Panc1 (cell line): ENCODE measurements at places on chromosomes 1 and 21.

- no peak for DNase-seq
Measured at GRCh38 chr21:28775071-28775470, 217.6 kb downstream of the LTN1 start.

GRCh38 chr1:157325220-157325619 lies 187.0 kb upstream of the ETV3 start:
- no peak for DNase-seq

DNA sequence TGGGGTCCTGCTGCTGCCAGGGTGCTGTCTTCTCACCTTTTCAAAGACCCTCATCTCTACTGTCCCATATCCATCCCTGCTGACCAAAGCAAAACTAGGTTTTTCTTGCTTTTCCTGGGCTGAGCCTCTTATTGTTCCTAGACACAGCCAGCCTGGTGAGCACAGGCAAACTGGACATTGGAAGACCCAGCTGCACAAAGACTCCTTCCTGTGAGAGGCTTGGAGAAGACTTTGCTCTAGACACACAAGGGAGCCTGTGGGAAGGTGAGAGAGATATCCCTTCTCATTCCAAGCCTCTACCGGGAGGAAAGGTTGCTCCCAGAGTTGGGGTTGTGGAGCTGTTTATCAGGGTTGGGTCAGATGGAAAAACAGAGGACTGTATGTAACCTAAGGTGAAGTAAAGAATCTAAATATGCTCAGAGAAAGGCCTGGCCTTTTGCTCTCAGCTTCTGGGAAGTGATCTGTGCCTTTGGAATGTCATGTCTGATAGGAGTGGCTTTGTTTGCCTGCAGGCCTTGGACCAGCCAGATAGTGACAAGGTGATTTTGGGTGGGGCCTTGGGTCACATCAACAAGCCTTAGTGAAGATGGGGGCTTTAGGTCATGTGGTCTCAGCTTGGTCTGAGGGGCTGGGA lies 87.6 kb upstream of the RUNX1 start:
- no peak for DNase-seq

DNA sequence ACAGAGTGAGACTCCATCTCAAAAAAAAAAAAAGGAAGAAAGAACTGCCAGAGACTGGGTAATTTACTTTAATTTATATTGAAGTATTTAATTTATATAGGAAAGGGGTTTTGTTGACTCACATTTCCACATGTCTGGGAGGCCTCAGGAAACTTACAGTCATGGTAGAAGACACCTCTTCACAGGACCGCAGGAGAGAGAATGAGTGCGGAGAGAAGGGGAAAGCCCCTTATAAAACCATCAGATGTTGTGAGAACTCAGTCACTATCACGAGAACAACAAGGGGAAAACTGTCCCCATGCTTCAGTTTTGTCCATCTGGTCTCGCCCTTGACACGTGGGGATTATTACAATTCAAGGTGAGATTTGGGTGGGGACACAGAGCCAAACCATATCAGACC lies 25.8 kb upstream of the PPP1R8 start:
- DNase-seq: no peak

DNA sequence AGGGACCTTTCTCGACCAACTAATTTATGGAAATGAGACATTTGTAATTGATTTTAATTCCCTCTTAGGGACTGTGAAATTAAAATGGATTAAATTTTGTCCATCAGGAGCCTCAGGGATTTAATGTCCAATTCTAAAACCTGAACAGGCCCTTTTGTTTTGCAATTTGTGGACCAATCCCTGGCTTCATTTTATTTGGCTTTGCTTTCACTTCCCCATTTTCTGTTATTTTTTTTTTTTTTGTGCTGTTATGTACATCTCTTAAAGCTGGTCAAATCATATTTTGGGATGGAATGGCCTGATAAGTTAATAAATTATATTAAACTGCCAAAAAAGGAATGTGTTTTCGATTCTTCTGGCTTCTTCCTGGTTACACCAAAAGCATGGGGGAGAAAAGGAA lies 28.9 kb downstream of the ZSCAN20 start:
- DNase-seq: no peak

- no peak for DNase-seq
Measured at GRCh38 chr1:100353071-100353801, 930 bp downstream of the CDC14A start.

- no peak for DNase-seq
Measured at GRCh38 chr1:25649505-25650288, 33.1 kb downstream of the MAN1C1 start.

- DNase-seq: peak; percentile 54
Measured at GRCh38 chr1:10779201-10779600, 17.2 kb downstream of the CASZ1 start.

- no peak for DNase-seq
Measured at GRCh38 chr1:215845234-215845891, 278.3 kb downstream of the KCTD3 start.

- DNase-seq: no peak
Measured at GRCh38 chr1:177065430-177065829, 99.1 kb downstream of the ASTN1 start.

DNA sequence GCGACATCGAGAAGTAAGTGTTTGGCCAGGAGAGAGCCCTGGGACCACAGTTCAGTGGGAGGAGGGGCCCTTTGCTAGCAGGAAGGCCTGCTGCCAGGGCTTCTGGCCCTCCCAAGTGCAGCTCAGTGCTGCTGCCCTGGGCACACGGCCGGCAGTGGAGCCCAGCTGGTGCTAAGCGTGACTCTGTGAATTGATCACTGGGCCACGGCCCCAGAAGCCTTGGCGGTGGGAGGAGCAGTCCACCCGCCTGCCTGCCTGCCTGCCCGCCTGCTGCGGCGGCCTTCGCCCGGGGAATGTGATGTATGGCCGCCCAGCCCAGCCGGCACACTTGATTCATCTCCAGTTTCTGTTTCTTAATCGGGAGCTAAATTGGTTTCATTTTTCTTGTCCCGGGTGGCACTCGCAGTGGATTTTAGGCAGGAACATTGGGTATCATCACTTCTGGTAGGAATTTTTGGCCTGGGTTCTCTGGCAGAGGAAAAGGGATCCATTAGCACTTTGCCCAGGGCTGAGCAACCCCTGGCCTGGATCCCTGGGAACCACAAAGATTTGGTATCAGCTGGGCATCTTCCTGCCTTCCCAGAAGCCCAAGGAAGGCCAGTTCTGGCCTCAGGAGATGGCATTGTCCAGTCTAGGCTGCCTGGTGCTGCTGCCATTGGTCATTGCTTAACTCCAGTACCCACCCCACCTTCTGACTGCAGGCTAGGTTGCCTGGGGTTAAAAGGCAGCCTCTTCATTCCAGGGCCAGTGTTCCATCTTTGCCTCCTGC lies 28.6 kb downstream of the TMEM53 start:
- no peak for DNase-seq

- no peak for DNase-seq
Measured at GRCh38 chr1:211704543-211704942, 29.1 kb upstream of the NEK2 start.

- DNase-seq: no peak
Measured at GRCh38 chr1:232853994-232854797, 49.0 kb downstream of the MAP10 start.

DNA sequence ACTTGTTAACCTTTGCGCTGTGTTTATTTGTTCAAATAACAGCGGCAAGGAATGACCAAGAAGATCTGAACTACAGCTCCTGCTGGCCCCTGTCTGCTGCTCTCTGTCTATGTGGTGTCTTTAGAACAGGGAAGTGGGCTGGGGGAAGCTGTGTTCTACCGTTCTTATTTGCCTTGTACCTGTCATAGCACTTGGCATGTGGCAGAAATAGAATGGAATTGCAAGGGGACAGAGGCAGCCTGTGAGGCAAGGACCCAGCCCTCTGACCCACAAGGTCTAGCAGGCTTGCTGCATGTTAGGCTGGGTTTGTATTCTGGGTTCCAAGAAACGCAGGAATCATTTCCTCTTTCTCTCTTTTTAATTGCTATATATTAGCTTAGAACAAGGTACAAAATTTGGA lies 20.7 kb downstream of the HMGCS2 start:
- no peak for DNase-seq

- DNase-seq: no peak
Measured at GRCh38 chr1:17725084-17725719, 29.9 kb upstream of the ACTL8 start.

- no peak for DNase-seq
Measured at GRCh38 chr1:222905151-222905550, 90.3 kb downstream of the DISP1 start.

DNA sequence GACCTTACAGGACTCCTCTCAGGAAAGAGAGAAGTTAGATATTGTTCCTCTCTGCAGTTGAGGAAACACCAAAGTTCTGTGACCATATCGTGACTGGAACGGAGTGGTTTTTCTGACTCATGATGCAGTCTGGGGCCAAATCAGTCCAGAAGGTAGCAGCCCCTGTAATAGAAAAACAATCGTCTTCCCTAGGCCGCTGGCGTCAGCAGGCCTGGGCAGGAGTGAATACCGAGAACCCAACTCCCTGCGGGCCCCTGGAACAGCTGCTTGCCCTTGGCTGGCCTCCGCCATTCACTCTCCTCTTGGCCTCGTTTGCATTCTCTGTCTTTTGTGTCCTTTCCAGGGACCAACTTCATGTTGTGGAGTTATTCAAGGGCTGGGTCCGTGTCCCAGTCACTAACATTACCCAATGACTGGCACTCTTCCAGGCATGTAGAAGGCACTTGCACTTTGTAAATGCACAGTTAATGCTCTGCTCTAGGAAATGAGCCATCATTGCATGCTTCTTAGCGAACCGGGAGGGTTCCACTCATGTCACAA lies 10.9 kb upstream of the CD101 start:
- DNase-seq: no peak

DNA sequence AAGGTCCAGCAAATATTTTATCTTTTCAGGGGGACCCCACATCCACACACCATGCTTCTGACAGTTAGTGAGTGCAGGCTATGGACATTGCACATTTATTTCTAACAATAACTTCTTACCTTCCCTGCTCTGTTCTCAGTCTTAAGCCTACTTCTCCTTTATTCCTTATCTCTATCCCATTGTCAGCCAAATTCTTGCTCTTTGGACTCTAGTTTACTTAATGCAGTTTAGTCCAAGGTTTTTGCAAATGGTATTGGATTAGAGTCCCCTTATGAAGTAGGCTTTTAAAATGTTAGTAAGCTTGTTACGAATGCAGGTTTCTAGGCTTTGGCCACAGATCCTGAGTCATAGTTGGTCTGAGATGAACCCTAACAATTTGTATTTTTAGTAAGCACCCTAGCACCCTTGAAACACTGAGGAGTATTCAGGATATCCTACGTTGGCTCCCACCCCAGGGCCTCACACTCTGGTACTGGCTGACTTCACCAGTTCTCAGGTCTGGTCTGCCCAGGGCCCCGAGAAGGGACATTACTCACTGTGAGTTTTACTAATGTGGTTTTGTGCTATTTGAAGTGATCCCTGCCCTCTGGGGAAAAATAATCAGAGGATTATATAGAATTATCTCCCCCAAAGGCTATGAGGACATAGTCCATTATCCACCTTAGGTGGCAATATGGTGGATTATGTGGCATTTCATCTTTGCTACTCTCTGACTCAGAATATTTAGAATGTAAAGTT lies 239.5 kb downstream of the TGFB2 start:
- no peak for DNase-seq

GRCh38 chr1:219402925-219403324 lies 210.0 kb downstream of the ZC3H11B start:
- no peak for DNase-seq

- DNase-seq: no peak
Measured at GRCh38 chr1:208024406-208024805, 113.5 kb upstream of the CD34 start.

- DNase-seq: no peak
Measured at GRCh38 chr1:38746941-38747600, 112.5 kb downstream of the RRAGC start.
